ENCODE measurements at places on chromosomes 4 and X.

DNA sequence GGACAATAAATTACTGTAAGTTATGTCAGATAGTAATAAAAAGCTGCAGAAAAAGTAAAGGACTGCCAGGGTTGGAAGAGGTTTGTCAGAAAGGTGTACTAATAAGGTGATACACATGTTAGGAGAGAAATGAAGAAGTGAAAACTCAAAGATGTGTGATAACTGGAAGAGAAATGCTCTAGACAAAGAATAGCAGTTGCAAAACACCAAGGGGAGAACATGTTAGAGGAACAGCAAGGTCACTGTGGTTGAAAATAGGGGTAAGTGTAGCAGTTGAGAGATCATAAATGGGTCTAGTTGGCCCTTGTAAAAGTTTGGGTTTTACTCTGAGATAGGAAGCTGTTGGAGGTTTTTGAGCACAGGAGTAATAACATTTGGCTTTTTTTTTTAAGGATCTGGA, 46.9 kb downstream of the HSPA4L start:
- DNase-seq, result no peak

DNA sequence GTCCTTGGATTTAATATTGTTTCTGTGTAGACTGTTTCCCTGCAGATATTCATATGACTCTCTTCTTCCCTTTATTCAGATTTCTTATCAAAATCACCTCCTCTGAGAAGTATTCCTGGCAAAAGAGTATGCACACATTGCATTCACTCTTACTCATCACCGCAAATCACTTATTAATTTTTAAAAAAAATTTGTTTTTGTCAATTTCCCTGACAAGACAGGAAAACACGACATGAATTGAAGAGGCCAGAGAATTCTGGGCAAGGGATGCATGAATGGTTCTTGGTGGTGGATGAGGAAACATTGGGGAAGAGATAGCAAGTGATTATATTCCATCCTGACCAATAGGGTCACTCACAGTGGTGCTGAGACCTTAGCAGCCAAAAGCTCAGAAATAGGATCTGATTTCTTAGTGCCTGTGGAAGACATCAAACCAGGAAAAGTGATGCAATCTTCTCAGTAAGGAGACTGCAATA, 522.5 kb upstream of the AGA start:
- DNase-seq, result no peak

GRCh38 chrX:70264784-70265183, 3.4 kb upstream of the ARR3 start:
- no peak for DNase-seq

DNA sequence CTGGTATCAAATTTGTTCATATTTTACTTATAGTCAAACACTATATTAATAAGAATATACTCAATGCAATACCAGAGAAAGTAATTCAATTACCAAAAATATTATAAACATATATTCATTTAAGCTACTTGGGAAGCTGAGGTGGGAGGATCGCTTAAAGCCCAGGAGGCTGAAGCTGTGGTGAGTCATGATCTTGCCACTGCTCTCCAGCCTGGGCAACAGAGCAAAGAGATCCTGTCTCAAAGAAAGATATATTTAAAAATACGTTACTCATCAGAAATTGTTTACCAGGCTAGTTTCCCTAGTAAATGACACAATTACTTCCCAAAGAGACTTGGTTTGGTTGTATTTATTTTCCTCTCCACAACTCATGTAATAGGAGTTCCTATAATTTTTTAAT, 433.6 kb downstream of the GASK1B start:
- no peak for DNase-seq

GRCh38 chrX:56000174-56000573, 232.0 kb upstream of the KLF8 start:
- no peak for DNase-seq

GRCh38 chr4:6233929-6234328, 33.6 kb upstream of the JAKMIP1 start:
- DNase-seq, result no peak

GRCh38 chrX:143437439-143437838, 79.8 kb downstream of the SPANXN3 start:
- DNase-seq, result no peak

GRCh38 chr4:14138106-14138505, 510.6 kb upstream of the BOD1L1 start:
- DNase-seq, result no peak
